Stimulated activated CD8-positive, alpha-beta memory T cell treated with anti-CD3 and anti-CD28 coated beads, Interleukin-15, amount 100 ng/mL, for 4 hours (primary cell): ENCODE measurements at places on chromosomes 16 and 17.

DNA sequence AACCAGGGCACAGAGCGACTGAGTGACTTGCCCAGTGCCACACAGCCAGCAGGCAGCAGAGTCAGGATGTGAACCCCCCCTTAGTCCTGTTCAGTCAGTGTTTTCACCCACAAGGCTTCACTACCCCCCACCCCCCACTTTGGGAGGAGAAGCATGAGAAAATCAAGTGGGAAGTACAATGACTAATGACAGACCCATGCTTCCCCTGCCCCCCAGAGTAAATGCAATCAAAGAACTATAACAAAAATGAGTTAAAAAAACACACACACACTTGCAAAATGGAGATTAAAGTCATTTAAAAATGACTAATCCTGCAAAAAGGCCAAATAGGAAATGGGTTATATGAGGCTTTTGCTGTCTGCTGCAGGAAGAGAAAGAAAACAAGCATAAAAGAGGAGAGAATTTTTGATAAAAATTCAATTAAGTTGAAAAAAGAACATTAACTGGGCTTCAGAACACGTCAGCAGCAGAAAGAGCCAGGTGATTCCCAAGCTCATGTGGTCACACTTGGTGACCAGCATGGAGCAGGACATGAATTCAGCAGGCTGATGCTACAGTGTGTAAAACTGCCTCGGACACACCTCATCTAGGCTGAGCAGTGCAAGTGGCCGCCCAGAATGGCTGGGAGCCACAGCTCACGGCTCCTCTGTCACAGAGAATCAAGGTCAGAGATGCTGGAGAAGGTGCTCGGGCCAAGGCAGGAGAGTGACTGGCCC is 212.3 kb downstream of the ZNF423 start:
- no peak for DNase-seq

DNA sequence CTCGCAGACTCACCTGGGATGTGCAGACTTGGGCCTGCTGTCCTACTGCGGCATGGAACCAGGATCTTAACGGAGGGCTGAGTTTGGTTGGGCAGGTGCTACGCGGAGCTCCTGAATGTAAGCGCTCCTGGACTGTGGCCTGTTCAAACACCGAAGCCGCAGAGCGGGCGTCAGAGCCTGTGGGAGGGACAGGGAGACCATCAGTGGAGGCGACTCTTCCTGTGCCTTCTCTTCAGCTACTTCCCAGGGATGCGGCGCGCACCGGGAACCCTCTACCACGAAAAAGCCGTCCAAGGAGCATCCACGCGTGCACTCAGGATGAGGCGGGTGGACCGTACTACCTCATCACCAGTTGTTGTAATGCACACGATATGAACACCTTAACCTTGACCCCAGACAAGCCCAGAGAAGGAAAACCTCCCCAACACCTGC is 2.0 kb downstream of the USP36 start:
- DNase-seq: no peak

GRCh38 chr17:49638818-49639217 is 39.1 kb downstream of the SPOP start:
- no peak for DNase-seq

- DNase-seq: no peak
Measured at GRCh38 chr16:10638101-10638500, 56.6 kb downstream of the TEKT5 start.
